ENCODE measurements at places on chromosomes 3 and 15. TPM values are rescaled to one million over a fixed set of nuclear protein-coding genes. Genes with fewer than 3 reads are reported as not detected.

- no peak for DNase-seq
These were observed 63.6 kb downstream of the KBTBD12 start for GRCh38 chr3:127978636-127979035.

GRCh38 chr3:178900029-178900646 lies 171.5 kb downstream of the ZMAT3 start:
- DNase-seq: no peak

DNA sequence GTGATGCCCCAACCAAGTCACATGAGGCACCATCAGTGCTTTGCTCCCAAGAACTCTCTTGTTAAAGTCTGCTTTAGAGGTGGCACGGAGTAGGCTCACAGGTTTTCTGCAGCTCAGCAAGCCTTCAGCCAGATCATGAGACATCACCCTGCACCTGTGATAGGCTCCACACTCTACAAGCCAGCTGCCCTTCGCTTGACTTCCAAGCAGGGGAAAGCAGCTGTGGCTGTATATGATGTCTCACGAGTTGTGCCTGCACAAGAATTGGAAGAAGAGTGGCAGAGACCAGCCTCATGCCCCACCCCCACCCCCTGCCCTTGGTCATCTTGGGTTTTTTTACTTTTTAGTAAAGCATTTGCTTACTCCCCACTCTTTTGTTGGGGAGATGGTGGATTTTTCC lies 22.5 kb downstream of the MRPS11 start:
- no peak for DNase-seq

DNA sequence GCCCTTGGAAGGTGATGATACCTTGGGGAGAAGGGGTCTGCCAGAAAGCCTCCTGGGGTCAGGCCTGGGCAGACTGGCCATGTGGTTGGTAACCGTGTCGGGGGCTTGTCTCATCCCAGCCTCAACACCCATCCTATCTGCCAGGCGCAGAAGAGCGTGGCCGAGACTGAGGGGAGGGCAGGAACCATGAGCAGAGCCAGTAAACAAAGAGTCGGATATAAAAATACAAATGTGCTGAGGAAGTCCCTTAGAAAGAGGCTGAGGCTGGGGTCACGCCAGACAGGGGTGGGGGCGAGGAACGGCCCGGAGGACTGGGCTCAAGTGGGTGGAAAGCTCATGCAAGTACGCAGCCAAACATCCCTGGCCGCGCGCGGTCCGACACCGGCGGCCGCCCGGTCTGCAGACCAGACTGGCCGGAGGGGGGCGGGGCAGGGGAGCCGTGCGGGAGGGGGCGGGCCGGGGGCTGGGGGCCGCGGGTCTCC lies 1.9 kb downstream of the CAMK2N2 start:
- no peak for DNase-seq

- no peak for DNase-seq
These were observed 59.3 kb downstream of the MEIS2 start for GRCh38 chr15:37041042-37041441.

DNA sequence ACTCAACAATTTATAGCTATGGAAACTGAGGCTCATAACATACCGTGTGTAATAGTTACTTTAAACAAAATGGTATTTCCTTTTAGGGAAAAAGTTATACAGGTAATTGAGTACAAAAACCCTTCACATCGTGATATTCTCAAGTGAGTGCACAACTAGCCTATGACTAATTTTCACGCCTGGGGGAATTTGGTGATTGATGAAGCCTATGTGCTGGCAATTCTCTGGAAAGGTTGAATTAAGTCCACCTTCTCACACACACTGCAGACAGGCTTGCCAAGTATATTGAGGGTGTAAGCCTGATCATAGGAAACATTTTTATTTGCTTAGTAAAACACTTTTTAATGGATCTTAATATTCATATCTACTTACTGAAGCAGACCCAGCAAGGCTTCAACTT lies 41.3 kb upstream of the ROBO2 start:
- DNase-seq: no peak

Gene HHLA2
- not detected for total RNA-seq

DNA sequence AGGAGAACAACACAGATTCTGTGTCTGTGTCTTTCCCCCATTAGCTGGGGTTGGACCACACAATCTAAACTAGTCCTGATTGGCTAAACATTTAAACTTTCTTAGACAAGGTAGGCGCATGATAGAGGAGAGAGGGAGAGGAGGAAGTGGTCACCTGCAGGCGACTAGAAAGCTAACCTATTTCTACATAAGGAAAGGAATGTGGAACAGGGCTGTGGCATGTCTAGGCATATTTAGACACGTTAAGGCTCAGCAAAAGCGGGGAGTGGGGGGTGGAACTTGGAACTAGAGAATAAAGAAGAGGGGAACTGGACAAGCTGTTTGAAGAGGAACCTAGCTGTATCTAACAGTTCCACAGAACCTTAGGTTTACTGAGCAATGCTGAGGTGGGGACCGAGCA lies 12.8 kb downstream of the LRRC28 start:
- no peak for DNase-seq

DNA sequence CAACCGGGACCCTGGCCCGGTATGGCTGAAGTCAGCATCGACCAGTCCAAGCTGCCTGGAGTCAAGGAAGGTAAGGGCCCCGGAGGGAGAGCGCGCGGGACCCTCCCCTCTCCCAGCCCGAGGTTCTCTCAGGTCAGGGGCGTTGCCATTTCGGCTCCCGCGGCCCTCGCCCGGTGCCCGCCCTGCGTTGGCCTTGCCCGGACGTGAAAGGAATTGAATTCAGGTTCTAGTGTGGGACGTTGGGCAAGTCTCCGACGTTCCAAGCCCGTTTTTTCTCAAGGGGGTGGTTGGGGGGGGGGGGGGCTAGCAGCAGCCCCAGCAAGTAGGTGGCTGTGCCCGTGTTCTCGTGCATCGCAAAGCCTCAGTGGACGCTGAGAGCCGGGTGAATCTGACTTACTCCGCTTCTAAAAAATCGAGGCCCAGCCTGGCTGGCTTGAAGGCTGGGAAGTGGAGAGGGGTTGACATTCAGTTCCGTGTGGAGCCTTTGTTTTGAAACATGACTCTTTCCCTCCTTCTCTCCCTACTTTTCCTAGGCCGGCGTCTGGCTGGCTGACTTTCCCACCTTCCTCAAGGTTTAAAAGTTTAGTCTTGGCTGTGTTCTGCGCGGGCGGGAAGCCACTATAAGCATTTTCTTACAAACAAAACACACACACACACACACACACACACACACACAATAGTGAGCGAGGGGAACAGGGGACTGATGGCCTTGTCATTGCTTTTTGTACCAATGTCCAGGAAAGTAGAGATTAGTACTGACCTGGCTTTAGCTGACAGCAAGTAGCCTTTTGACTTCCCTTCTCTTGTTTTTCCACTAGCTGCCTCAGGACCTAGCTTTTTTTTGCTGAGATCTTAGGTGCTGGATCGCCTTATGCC lies at the start of gene UTS2B:
UTS2B (minus strand) TSS at position 873 of the 876 bp plus-strand sequence. CDS start 48,337 bp downstream, outside the sequence.
- no peak for DNase-seq

DNA sequence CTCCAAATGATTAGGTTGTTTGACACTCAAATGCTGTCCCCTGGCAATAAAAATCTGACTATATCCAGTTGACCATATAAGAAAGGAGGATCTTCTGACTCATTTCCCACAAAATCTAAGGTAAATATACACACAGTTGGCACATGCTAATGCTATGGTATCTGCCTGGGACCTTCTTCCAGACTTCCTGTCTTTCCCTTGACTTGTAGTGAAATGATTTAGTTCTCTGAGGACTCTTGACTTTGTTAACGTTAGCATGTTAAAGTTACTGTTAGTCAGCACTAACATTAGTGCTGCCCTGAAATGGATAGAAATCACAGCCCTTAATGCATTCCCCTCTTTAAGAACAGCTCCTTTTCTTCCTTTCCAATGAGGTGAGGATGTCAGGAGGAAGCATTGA lies 124.3 kb upstream of the LSAMP start:
- no peak for DNase-seq

- DNase-seq: no peak
These were observed 4.8 kb downstream of the LIPC start for GRCh38 chr15:58436552-58436951.

GRCh38 chr15:91258415-91258759 lies 158.3 kb downstream of the SV2B start:
- no peak for DNase-seq

Measured in esophagus squamous epithelium (tissue), 5 donors.